Left lobe of liver (tissue), 2 donors: ENCODE measurements at places on chromosomes 16 and 17. TPM values are rescaled to one million over a fixed set of nuclear protein-coding genes. Genes with fewer than 3 reads are reported as not detected.

DNA sequence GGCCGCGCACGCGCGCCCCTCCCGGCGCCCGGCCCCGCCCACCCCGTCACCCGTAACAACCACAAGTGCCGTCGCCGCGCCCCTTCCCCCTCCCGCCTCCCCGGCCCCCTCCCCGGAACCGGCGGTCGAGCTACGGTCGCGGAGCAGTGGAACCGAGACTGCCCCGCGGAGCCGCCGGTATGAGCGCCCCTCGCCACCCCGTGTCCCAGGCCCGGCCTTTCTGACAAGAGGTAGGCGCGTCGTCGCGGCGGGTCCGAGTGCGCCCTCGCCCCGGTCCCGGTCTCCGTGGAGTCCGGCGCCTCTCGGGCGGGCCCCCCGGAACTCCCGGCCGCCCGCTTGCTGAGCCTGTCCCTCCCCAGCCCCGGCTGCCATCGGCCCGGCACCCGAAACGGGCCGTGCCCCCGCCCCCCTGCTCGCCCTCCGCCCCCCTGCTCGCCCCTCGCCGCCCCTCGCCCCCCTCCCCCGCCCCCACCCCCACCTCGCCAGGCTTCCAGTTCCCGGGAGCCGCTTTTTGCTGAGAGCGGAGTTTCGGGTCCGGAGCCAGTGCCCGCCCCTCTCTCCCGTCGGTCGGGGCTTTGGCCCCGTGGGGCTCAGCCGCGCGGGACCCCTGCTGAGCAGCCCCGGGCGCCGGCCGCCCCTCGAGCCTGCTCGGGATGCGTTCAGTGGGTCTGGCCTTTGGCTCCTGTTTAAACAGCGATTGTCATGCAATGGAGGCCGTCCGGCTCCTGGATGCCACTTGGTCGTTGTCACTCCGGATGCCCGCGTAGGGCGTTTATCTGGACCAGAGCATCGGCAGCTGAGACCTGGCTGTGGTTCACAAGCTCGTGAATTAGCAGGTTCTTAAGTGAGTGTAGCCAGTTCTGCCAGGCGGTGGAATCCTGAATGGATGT lies at the start of gene SEC14L1:
SEC14L1 (plus strand) TSS at position 92 of the 890 bp plus-strand sequence. CDS start 2,628 bp downstream, outside the sequence.
- peak; percentile 59 for DNase-seq

- DNase-seq, result no peak
Measured at GRCh38 chr16:29819506-29819905, 756 bp upstream of the MVP start.

DNA sequence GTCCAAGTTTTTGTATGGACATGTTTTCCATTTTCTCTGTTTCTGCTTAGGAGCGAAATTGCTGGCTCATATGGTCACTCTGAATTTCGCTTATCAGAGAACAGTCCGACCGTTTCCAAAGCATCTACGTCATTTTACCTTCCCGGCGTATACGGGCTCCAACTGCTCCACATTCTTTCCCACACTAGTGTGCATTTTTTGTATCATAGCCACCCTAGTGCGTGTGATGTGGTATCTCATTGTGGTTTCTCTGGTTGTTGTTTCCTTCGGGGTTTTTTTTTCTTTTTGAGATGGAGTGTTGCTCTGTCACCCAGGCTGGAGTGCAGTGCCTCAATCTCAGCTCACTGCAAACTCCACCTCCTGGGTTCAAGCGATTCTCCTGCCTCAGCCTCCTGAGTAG lies 31.0 kb upstream of the BHLHA9 start:
- DNase-seq, result no peak

GRCh38 chr16:48441106-48441505 lies 55.9 kb upstream of the SIAH1 start:
- no peak for DNase-seq

- no peak for DNase-seq
Measured at GRCh38 chr17:48247603-48248002, 140.0 kb downstream of the SNX11 start.

DNA sequence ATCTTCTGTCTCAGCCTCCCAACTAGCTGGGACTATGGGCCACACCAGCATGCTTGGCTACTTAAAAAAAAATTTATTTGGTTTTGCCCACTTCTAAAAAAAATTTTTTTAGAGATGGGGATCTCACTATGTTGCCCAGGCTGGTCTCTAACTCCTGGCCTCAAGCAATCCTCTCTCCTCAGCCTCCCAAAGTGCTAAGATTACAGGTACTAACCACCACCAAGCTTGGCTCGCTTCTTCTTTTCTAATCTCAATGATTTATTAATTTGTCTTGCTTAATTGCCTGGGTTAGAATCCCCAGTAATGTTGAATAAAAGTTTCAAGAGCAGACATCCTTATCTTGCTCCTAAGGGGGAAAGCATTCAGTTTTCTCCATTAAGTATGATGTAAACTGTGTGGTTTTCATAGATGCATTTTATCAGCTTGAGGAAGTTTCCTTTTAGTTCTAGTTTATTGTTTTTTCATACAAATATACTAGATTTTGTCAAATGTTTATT lies 65.8 kb upstream of the NACA2 start:
- no peak for DNase-seq

DNA sequence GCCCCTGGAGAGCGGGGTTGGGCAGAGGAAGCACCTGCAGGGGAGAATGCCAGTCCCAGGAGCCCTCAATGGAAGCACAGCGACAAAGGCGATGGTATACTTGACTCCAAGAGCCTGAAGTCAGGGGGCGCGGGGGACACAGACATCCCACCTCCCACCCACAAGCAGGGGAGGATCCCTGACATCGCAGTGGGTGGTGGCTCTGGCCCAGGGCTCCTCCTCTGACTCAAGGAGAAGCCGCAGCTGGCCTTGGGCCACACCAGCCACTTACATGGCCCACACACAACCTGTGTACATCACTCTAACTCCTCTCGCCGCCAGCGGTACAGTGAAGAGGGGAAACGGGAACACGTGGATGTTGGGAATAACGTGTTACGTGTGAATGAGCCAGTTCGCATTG lies 44.3 kb downstream of the FZD2 start:
- DNase-seq, result no peak

DNA sequence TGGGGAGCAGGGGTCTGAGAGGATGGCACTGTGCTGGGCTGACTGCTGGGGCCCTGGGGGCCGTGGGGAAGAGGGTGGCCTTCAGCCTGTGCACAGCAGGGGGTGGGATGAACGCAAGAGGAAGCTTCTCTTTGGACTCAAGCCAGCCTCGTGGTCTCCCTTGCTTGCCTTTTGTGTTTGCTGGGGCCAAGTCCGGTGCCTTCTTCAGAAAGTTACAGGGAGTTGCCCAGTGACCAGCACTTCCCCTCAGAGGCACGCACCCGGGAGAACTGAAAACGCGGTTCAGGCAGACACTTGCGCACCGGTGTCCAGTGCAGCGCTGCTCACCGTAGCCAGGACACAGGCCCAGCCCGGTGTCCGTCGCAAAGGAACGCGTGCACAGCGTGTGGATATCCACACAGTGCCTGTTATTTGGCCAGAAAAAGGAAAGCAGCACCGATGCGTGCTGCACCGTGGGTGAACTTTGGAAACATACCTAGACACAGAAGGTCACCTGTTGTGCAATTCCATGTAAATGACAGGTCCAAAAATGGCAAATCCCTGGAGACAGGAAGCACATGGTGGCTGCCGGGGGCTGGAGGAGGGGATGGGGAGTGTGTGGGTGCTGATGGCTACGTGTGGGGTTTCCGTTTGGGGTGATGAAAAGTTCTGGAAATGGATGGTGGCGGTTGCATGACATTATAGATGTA lies 29.4 kb upstream of the NUDT16L1 start:
- DNase-seq, result peak; percentile 96

GRCh38 chr16:78209951-78210661 lies 110.7 kb downstream of the WWOX start:
- DNase-seq, result no peak

- no peak for DNase-seq
Measured at GRCh38 chr17:40873801-40874200, 6.8 kb upstream of the KRT12 start.

GRCh38 chr16:8493972-8494371 lies 96.3 kb downstream of the TMEM114 start:
- no peak for DNase-seq

DNA sequence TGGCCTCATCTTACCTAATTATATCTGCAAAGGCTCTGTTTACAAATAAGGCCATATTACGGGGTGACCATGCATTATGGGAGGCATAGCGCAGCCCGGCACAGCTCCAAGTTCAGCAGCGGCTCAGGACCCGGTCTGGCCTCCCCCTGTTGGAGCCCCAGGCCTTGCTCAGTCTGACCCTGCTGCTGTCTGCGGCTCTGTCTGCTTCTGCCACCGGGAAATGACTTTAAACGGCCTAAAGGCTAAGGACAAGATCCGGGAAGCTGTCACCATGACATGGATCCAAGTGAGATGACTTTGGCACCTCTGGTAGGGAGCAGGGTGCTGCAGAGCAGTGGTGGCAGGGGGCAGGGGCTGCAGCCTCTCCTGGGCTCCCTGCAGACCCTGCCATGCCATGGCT lies 140.6 kb upstream of the GSE1 start:
- no peak for DNase-seq

- peak; percentile 47 for DNase-seq
Measured at GRCh38 chr17:9899280-9900043, 5.6 kb downstream of the RCVRN start.

- no peak for DNase-seq
Measured at GRCh38 chr16:86045591-86045971, 146.6 kb downstream of the IRF8 start.

DNA sequence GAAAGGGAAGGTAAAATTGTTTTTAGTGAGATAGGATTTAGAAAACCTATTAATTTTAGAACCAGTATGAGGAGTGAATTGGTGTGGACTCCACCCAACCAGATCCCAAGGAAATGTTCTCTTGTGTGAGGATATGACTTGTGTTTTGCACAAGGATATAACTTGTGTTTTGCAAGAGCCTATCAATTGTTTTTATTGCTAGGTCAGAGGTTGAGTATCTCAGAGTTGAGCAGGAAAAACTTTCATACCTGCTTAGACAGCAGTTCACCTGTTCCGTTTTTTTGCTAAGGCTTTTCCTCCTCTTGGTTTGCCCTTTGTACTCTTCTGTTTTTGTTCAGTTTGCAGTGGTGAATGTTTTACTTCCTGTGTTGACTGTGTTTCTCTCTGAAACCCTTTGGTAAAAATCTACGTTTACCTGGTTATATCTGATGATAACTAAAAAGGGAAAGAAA lies 5.1 kb downstream of the NBR1 start:
- DNase-seq, result no peak

DNA sequence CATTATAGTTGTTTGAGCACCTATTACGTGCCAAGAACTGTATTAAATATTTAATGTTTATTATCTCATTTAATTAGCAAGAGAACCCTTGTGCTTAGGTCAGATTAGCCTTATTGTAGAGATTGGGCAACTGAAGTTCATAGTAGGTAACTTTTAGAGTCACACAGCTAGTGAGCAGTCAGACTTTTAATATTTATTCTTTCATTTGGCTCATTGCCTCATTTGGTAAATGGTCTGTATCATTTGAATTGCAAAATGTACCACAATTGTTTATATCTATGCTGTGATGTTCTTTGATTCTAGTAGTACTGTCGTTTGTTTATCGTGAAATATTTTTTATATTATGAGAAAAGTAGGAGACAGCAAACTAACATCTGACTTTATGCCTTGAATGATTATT lies 7.6 kb downstream of the CLTC start:
- no peak for DNase-seq

GRCh38 chr16:87838643-87839541 lies 30.4 kb downstream of the SLC7A5 start:
- peak; percentile 92 for DNase-seq

DNA sequence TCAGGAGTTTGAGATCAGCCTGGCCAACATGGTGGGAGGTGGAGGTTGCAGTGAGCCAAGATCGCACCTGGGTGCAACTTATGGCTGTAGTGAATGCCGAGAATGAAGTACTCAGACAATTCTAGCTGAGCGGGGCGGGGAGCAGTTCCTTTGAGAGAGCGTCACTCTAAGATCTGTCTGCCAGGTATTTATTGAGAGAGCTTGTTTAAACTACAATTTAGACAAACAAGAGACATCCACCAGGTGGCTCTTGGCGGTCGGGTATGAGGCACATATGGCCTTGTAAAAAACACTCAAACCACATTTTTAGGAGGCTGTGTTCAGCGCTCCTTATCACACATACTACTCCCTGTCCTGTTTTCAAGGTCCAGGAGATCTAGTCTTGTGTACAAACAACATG lies 40.6 kb upstream of the CDH1 start:
- no peak for DNase-seq

TPSG1 gene
- total RNA-seq, result 0.15 TPM

CLEC3A gene
- total RNA-seq, result not detected

KRTAP4-5 gene
- not detected for total RNA-seq

WSCD1 gene
- total RNA-seq, result 2.9 TPM

ARL4D gene
- 15.4 TPM for total RNA-seq

ASPHD1 gene
- total RNA-seq, result 0.13 TPM
